ENCODE measurements at places on chromosomes 3 and 15.

DNA sequence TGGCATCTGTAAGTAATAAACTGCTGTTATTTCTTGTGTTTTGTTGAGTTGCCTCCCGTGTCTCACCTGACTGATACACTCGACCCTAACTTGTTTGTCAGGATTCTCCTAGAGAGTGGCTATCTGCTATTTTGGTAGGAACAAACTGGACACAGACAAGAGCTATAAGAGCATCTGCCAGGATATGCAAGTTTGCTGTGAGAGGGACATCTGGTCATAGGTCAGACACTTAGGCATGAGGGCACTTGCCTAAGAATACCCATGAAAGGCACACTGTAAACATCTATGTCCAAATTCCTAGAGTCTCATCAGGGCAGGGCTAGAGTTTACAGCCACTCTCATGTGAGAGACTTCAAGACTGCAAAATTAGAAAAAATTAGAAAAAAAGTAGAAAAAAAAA lies 32.5 kb downstream of the NEDD4 start:
- DNase-seq = no peak

DNA sequence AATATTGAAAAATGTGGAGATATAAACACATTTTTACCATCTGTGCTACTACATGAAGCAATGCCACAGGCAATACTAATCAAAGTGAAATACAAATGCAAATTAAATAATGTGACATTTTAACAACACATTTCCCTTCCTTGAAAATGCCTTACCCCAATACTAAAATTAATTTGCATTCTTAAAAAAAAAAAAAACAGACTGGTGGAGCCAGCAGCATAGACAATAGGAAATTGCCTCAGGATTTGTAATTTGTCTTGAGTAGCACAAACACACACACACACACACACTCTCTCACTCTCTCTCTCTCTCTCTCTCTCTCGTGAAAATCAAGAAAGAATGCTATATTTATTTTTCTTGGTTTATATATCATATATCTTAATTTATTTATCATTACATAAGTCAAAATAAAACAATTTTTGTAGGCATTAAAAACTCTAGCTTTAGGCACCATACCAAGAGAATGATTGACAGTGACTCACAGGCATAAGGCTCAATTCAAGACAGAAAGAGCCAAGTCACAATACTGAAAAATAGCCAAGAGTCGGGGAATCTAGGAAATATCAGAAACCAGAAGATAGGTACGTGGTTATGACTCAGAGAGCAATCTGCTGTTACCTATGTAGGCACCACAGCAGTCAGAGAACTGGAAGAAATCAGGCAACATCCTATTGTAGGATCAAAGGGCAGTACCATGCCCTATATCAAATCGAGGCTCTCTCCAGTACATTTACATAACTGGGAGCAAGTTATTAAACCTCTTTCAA lies 23.0 kb downstream of the SUCNR1 start:
- no peak for DNase-seq

- DNase-seq = no peak
Observed at GRCh38 chr3:107235193-107235927, 141.9 kb upstream of the CCDC54 start.

- no peak for DNase-seq
Observed at GRCh38 chr3:104831071-104831470, 535.6 kb upstream of the ALCAM start.

GRCh38 chr3:132549169-132549568 lies 47.9 kb upstream of the ACKR4 start:
- no peak for DNase-seq

- DNase-seq = no peak
Observed at GRCh38 chr3:185732782-185733181, 92.1 kb downstream of the IGF2BP2 start.

DNA sequence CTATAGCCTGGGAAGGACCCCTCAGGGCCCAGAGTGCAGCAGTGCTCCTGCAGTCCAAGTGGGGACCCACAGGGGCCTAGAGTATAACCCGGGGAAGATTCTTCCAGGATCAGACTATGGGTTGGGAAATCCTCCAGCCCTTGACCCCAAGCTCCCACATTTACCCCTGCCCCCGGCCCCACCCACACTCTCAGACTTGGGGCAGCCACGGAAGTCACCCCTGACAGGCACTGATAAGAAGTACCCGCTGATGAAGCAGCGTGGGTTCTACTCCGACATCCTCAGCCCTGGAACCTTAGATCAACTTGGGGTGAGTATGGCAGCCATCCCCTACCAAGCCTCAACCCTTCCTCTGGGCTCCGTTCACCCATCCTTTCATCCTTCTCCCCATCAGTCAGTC lies 6.3 kb downstream of the DNAH1 start:
- no peak for DNase-seq
